Aortic smooth muscle cell (primary cell): ENCODE measurements at places on chromosomes 11 and 22. TPM values are rescaled to one million over a fixed set of nuclear protein-coding genes. Genes with fewer than 3 reads are reported as not detected.

TMEM132A gene
- total RNA-seq: 5.5 and 5.6 TPM in 2 replicates

BTG4 gene
- not detected in 2 replicates for total RNA-seq

LARGE2 gene
- total RNA-seq: not detected in 2 replicates

OR4D5 gene
- not detected in 2 replicates for total RNA-seq

RTN4R gene
- 0.12 and 0.13 TPM in 2 replicates for total RNA-seq

CDC42EP2 gene
- total RNA-seq: 7.3 and 12.8 TPM in 2 replicates

OVOL1 gene
- not detected in 2 replicates for total RNA-seq

AIFM3 gene
- total RNA-seq: 0.37 and 0.53 TPM in 2 replicates

PATE1 gene
- total RNA-seq: not detected in 2 replicates

POLR2L gene
- total RNA-seq: 431 and 461 TPM in 2 replicates

PHF21B gene
- not detected in 2 replicates for total RNA-seq

GAL3ST1 gene
- total RNA-seq: 0.06 TPM in 1 of 2 replicates, not detected in the other

CLCF1 gene
- 4.7 and 7.7 TPM in 2 replicates for total RNA-seq

RIC3 gene
- not detected in 2 replicates for total RNA-seq

DLG2 gene
- 1.8 and 2.6 TPM in 2 replicates for total RNA-seq

SMC1B gene
- total RNA-seq: 0.13 TPM in 1 of 2 replicates, not detected in the other

FOLR1 gene
- total RNA-seq: not detected in 2 replicates

ANGPTL5 gene
- 0.25 and 0.92 TPM in 2 replicates for total RNA-seq

FGF3 gene
- not detected in 2 replicates for total RNA-seq

FXYD2 gene
- not detected in 2 replicates for total RNA-seq

IFT27 gene
- total RNA-seq: 20.3 and 27.9 TPM in 2 replicates

VSTM5 gene
- total RNA-seq: 0.12 and 0.79 TPM in 2 replicates

MAPK8IP2 gene
- 0.12 and 0.13 TPM in 2 replicates for total RNA-seq

OR10A3 gene
- not detected in 2 replicates for total RNA-seq

OR8B8 gene
- not detected in 2 replicates for total RNA-seq

TAF1D gene
- 95.3 and 98.0 TPM in 2 replicates for total RNA-seq

APOA4 gene
- total RNA-seq: not detected in 2 replicates
